MG63 (cell line): ENCODE measurements at places on chromosomes 4 and X.
A peak's percentile ranks its signal among the peaks of the same experiment; 100 is the strongest.

- no peak for DNase-seq
Observed at GRCh38 chr4:66633477-66633876, 911.8 kb downstream of the CENPC start.

GRCh38 chr4:3371033-3372001 lies 70.5 kb upstream of the HGFAC start:
- DNase-seq = peak; percentile 32

- DNase-seq = no peak
Observed at GRCh38 chr4:7722766-7723387, 216.8 kb downstream of the AFAP1 start.

DNA sequence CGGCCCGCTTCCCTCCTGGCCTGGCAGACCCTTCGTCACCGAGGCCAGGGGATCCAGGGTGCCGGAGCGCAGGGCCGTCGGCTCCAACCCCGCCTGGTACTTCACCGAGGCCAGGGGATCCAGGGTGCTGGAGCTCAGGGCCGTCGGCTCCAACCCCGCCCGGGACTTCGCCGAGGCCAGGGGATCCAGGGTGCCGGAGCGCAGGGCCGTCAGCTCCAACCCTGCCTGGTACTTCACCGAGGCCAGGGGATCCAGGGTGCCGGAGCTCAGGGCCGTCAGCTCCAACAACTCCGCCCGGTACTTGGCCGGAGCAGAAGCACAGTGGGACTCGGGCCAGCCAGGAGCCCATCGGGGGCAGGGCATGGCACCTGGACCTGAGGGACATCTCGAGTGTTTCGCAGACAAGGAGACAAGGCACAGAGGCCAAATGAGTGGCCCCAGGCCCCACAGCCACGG lies 85.1 kb downstream of the FAM53A start:
- DNase-seq = no peak

- no peak for DNase-seq
Observed at GRCh38 chrX:137747244-137748043, 181.5 kb downstream of the ZIC3 start.

- no peak for DNase-seq
Observed at GRCh38 chrX:12977761-12978204, 2.9 kb downstream of the TMSB4X start.

GRCh38 chr4:40349561-40350198 lies 14.5 kb downstream of the CHRNA9 start:
- DNase-seq = no peak

- DNase-seq = no peak
Observed at GRCh38 chrX:125646195-125646594, 326.5 kb downstream of the TEX13C start.

DNA sequence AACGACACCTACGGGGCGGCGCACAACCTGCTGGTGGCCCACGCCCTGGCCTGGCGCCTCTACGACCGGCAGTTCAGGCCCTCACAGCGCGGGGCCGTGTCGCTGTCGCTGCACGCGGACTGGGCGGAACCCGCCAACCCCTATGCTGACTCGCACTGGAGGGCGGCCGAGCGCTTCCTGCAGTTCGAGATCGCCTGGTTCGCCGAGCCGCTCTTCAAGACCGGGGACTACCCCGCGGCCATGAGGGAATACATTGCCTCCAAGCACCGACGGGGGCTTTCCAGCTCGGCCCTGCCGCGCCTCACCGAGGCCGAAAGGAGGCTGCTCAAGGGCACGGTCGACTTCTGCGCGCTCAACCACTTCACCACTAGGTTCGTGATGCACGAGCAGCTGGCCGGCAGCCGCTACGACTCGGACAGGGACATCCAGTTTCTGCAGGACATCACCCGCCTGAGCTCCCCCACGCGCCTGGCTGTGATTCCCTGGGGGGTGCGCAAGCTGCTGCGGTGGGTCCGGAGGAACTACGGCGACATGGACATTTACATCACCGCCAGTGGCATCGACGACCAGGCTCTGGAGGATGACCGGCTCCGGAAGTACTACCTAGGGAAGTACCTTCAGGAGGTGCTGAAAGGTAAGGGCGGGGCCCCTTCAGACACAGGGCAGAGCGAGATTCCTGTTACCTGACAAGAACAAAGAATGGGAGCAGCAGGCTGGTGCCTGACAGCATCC lies 11.7 kb downstream of the RPL9 start:
- DNase-seq = no peak

GRCh38 chrX:13311560-13311959 lies 8.3 kb downstream of the ATXN3L start:
- no peak for DNase-seq

DNA sequence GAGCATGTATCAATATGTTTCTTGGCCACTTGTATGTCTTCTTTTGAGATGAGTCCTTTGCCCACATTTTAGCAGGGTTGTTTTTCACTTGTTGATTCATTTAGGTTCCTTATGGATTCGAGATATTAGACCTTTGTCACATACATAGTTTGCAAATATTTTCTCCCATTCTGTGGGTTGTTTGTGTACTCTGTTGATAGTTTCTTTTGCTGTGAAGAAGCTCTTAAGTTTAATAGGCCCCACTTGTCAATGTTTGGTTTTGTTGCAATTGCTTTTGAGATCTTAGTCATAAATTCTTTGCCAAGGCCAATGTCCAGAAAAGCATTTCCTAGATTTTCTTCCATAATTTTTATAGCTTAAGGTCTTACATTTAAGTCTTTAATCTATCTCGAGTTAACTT lies 280.7 kb upstream of the GALNT7 start:
- no peak for DNase-seq

- DNase-seq = no peak
Observed at GRCh38 chrX:40746521-40746920, 11.2 kb upstream of the MED14 start.

DNA sequence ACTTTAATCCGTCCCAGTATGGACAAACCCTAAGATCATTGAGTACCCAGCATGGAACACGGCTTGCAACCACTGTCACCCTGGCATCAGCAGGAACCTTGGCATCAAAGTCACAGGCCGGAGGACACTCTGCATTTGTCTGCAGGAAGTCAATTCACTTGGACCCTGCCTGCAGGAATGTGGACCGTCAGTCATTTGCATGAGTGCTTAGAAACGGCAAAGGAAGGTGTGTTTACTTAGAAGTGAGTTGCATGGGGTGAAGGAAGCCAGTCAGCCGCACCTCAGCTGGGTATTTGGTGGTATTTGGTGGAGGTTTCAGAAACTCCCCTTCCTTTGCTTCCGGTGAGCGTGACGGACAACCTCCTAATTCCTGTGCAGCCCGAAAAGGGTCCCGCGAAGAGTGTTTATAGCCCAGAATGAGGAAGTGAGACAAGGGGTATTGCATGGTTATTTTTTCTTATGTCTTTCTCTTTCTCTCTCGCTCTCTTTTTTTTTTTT lies 15.5 kb downstream of the P2RY8 start:
- no peak for DNase-seq

DNA sequence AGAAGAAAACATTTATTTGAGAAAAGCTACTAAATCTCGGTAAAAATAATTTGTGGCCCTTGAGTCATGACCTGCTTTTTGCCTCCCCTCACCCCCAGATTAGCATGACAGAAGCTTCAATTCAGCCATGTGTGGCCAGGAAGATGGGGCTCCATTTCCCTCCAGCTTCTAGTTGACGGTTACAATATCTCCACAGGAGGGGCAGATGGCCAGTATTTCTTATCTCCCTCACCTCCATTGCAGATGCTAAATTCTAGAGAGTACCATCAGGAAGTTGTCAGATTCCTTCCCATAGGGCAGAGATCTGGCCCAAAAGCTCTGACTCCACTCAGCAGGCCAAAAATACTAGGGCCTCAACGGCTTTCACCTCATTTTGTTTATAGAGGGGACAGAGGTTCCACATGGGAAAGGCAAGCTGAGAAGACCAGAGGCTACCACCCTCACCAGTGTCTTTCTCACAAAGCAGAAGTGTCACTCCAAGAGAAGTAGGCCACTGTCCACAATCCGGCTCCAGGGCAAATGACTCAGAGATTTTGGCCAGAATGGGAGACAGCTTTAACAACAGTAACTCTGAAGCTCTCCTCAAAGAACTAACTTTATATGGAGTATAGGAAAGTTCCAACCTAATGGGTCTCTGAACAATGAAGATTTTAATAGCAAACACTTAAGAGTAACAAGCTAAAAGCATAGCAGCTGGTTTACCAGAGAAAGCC lies 108.3 kb downstream of the TBC1D19 start:
- peak; percentile 4 for DNase-seq

GRCh38 chr4:183347566-183347965 lies 25.3 kb upstream of the CLDN24 start:
- DNase-seq = no peak

- peak; percentile 67 for DNase-seq
Observed at GRCh38 chr4:187294861-187295260, 571.2 kb upstream of the FAT1 start.

DNA sequence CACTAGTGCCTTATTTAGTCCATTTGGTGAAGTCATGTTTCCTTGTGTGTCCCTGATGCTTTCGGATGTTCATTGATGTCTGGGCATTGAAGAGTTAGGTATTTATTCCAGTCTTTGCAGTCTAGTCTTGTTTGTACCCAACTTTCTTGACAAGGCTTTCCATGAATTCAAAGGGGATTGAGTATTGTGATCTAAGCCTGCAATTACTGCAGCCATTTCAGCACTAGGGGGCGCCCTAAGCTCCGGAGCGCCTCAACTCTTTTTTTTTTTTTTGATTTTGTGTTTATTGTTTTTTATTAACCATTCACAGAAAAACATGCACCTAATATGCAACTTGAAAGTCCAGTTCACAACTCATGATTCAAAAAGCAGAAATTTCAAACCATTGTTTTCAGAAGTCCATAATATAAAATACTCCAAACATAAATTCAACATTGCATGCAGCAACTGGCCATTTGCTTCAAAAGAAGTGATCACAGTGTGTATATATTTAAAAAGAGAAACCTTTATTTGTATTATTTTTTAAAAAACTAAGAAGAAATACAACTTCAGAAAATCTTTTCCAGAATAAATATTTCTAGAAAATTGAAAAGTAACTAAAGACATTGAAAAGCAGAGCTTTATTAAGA lies 59.2 kb downstream of the PTPN13 start:
- DNase-seq = no peak

- DNase-seq = no peak
Observed at GRCh38 chr4:113455061-113455460, 306.5 kb downstream of the CAMK2D start.

DNA sequence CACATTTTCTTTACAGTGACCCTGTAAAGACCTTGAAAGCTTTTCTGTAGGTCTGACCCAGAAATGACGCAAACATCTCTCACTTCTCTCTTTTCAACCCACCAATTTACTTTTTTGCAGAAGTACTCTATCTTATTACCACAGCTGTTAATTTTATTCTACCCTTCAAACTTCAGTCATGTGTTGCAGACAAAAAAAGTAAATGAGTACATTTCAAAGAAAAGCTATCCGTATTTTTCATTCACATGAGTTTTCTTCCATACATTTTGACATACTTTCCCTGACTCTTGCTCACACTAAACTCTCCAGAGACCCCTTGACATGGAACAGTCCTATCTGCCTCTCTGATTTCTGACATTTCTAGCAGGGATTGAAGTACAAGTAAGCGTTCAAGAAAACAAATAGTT lies 51.7 kb downstream of the SLC7A11 start:
- DNase-seq = no peak

DNA sequence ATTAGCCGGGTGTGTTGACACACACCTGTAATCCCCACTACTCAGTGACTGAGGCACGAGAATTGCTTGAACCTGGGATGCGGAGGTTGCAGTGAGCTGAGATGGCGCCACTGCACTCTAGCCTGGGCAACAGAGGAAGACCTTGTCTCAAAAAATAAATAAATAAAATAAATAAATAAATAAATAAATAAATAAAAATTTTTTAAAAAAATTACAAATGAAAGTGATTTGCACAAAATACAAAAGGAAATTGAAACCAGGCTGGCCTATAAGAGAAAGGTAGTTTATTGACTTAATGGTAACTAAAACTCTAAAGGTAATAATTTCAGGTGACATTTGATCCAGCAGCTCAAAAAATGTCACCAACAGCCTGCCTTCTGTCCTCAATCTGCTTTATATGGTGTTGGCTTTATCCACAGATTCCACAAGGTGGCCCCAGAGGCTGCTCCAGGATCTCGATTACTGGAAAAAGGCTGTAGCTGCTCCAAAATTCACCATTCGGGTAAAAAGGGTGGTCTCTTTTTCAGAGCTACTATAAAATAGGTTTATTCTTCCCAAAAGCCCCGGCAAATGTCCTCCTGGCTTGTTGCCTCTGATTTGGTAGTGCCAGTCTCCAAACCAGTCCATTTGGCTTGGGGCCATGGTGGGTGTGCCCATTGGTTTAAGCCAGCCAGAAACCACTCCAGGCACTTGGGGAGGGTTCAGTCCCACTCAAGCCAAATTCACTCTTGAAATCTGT lies 61.4 kb upstream of the TRIM2 start:
- peak; percentile 58 for DNase-seq

GRCh38 chrX:109733613-109734083 lies 591 bp upstream of the ACSL4 start:
- DNase-seq = no peak

- DNase-seq = no peak
Observed at GRCh38 chrX:131388293-131388692, 99.2 kb upstream of the IGSF1 start.
